ENCODE measurements at places on chromosomes 1 and 21.

DNA sequence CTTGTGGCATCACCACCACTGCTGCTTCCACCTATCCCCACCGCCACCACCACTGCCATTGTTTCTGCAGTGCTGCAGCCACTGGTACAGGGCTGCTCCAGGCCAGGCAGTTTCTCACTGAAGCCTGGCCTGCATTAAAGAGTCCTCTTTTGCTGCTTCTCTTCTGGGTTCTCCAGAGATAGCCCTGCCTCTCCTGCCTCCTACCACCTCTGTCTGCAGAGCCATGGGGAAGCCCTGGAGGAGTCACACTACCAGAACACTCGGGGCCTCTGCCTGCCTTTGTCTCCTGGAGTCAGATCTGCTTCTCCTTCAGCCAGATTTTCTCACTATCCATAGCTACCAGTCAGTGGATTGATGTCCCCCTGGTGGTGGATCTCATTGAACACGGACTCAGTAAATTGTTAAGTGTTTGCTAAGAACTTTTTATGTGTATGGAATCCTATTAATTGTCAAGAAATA lies 37.7 kb upstream of the DDAH1 start:
- DNase-seq = no peak

GRCh38 chr1:34361781-34362357 lies 185.2 kb downstream of the C1orf94 start:
- DNase-seq = no peak

DNA sequence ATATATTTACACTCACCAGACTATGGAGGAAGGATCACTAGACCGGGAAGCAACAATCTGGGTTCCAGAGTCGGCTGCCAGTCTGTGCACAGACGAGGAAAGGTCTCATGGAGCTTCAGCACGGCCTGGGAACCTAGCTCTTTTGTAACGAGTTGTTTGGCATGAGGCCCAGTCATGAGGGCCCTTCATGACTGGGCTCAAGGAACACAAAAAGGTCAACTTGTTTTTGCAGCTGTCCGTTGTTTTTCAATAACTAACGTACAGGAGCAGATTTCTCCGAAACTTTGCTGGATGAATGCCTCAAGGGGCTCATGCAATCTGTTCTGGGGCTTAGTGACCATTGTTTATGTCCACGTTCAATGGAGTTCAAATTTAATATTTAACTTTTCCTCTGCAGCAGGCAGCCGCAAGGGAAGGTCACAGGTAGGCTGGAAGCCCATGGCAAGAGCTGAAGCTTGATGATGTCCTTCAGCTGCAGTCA lies 5.9 kb upstream of the STUM start:
- no peak for DNase-seq

GRCh38 chr1:157925419-157926166 lies 67.9 kb upstream of the KIRREL1 start:
- no peak for DNase-seq

DNA sequence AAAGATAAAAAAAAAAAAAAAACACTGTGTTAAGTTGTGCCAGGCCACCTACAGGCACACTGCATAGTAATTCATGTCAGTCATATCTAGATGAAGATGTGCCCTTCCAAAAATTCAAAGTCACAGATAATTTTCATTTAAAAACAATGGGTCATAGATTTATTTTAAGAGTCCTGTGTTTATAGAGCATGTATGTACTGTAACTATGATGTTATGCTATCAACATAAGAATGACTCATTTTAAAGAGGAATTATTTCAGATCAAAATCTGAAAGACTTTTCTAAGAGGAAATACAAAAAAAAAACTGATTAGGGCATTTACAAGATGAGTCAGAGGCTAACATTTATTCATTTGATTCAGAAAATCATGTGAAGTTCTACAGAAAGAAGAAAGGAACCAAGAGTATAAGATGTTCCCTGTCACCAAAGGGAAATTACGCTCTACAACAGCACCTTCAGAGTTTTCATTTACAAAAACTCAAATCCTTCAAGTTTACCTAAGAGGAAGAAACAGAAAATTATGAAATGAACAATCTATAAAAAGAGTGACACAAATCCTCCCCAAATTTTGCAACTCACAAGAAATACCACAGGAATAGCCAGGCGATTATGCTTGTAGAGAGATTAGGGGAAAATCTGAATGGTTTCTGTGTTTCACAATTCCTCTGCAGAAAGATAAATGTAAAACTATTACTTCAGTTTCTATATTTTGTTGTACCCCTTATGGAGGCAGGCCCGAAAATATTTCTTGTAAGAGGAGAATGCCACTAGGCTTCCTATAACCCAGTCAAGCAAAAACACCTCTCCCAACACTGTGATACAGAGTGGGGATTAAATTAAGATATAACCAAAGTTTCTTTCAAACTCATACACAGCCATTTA lies 13.8 kb downstream of the TP53BP2 start:
- no peak for DNase-seq

DNA sequence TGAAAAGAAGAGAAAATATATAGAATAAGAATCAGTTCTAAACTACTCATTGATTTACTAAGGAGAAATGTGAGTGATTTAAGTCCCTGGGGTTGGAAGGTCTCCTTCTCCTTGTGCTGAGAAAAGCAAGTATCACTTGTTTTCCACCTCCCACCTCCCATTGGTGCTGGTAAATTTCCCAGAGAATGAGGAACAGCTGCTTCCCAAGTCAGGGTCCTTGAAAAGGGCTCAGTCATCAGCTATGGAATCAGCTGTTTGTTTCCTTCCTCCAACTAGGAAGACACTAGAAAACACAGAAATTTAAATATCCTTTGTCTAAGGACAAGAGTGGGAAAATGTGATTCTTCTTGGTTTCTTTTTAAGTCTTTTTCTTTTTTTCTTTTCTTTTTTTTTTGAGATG lies 131.3 kb upstream of the C1orf21 start:
- DNase-seq = no peak

GRCh38 chr1:104765085-104765484 lies 1015.4 kb downstream of the AMY1C start:
- DNase-seq = no peak

- peak; percentile 9 for DNase-seq
Observed at GRCh38 chr21:44485254-44485793, 30.0 kb downstream of the LRRC3 start.

DNA sequence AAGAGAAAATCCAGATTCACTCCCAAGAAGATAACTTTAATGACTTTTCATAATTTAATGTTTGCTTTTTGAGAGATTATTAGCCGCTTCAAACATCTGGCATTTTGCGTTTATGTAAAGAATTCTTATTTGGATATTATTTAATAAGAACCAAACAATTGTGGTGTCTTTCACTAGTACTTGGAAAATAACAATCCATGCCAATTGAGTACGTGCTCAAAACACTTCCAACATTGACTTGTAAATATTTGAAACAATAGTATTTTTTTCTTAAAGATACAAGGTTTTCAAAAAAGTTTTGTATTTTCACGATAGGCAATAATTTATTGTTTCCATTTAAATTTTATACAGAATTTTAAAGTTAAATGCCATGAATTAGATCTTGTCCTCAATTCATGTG lies 498.7 kb downstream of the AMY1C start:
- DNase-seq = no peak

DNA sequence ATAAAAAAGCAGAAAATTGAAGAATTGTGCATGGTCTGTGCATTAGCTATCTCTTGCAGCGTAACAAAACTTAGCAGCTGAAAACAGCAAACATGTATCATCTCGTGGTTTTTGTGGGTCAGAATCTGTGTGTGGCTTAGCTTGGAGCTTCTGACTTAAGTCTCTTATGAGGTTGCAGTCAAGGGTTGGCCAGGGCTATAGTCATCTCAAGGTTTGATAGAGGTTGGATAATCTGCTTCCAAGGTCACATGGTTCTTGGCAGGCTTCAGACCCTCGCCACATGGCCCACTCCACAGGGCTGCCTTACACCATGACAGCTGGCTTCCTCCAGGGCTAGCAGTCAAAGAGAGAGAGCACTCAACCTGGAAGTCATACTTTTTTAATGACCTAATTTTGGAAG lies 35.9 kb downstream of the CNST start:
- no peak for DNase-seq

DNA sequence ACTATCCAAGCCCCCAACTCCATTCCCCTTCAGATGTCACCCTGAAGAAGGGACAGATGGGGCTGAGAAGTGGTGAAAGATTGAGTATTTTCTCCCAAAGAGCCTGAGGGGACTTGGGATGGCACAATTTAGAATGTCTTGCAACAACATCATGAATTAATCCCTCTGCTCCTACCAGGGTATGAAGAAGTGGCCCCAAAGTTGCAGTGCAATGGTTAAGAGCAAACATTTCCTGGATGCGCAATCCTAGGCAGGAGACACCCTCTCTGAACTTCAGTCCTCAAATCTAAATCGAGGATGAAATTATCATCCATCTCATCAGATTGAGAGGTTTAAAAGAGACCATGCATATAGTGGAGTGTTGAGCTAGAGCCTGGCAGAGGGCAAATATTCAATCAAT lies 28.6 kb upstream of the CITED4 start:
- no peak for DNase-seq

DNA sequence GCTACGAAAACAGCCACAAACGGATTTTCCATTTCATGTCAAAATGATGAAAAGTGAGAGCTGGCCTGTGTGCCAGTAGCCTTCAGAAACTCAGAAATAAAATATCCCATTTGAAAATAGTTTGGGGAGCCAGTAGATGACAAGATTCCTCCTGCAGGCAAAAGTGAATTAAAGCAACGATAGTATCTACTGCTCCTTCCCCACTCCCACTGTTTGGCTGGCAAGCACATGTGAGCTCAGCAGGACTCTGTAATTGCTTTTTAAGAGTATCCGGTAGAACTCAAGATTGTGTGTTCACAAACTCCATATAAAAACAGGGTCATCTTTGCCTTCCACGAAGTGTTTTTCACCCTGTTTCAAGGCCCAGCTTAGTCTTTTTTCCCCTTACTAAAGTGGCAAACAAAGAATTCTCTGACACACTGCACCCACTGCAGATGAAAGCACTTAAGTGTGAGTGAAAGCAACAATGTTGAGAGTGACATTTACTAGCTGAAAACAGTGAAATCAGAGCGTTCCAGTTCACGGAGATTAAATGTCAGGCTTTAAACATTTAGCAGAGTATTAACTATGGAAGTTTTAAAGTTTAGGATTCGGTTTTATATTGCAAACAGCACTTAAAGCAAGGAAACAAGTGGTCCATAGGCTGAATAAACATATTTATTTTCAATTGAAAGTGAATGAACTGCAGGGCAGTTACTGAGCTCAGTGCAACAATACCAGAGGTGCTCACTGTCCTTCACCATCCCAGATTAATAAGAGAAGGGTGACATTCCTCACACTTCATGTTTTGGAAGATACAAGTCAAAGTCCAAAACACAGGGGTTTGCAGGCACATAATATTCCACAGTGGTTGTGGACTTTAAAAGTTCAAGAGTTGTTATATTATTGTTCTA lies 70.0 kb downstream of the ALG14 start:
- DNase-seq = no peak

DNA sequence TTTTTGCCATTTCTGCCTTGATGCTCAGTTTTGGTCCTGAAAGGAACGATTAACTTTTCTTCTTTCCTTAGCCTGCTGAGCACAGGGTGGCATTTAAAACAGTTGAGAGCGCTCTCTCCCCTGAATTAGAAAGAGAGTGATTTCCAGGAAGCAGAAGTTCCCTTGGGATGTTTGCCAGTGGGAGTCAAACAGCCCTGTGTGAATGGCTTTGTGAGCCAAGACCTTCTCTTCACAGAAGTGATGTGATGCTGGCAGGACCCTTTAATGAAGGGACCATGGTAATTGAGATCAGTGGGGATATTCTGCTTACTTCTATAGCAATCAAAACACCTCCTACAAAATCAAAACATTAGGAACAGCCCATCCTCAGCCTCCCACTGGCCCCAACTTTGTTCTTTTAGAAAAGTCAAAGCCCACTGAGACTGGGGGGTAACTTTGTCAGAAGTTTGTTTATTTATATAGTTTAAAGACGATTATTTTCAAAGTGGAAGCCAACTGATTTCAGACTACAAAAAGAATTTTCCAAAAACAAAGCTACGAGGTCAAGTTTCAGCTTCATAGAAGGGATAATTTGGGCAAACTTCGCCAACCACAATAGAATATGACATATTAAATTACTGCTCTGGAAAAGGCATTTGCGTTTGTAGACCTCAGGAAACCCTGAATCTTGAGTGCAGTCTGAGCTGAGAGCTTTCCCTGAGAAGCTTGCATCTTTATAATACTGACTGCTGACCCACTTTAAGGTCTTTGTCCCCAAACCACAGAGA lies 122.7 kb downstream of the GABPA start:
- DNase-seq = no peak

- no peak for DNase-seq
Observed at GRCh38 chr1:101732261-101732660, 264.5 kb downstream of the OLFM3 start.

DNA sequence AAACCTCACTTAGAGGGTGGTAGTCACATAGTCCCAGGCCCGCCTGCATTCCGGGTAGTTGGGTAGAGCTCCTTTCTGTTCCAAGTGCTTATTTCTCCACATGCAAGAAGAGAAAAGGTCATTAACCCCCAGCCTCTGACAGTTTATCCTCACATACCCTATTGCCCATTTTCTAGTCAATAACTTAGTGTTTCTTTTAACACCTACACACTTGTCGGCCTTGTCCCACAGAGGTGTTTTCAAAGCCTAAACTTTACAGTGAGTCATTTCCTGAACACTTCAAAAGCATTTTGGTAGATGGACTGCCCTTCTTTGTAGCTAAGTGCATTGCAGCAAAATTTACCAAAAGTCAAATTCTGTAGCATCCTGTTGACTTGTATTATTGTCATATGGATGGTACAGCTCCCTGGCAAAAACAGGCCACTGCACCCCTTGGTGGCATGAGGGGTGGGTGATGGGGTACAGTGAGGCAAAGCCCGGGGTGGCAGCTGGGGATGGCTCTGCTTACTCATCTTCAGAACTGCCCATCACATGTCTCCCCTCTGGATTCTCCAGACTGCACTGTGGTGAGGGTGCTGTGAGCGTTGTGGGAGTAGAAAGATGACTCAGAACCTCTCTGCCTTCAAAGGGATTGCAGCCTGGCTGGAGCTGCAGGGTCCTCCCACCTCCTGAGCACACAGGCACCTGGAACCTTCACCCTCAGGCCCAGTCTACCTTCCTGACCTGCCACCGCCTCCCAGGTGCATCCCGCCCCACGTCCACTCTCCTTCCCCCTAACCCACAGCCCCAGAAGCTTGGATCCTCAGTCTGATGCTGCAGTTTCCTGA lies 45.8 kb upstream of the DMRTB1 start:
- DNase-seq = peak; percentile 13

DNA sequence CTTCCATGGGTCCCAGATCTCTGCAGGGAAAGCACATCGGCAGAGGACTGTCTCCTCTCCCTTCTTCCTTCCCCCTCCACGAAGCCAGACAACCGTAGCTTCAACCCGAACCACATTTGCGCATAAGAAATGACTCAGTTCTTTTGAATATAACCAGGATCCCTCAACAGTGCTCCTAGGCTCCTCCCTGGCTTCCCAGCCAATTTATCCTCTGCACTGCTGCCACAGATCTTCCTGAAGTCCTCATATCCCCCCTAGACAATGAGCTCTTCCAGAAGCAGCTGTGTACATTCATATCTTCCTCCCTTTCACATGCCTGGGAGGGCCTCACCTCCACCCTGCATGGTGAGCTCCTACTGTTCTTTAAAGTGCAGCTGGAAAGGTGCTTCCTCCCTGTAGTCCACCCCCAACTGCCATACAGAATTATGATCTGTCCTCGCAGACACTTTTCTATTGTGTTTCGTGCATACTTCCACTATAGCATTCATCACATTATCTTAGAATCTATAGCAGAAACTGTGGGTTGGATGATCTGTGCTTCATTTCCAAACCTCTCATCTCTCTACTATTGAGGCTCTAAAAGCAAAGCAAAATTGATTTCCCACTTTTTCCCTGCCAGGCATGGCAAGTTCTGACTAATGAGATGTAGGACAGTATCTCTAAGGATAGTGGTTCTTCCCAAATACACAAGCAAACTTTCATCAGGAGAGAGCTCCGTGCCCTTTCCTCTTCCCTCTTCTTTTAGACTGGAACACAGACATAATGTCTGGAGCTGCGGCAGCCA lies 179.3 kb upstream of the HMGB4 start:
- DNase-seq = no peak
